ENCODE measurements at places on chromosomes 6 and 20.
A peak's percentile ranks its signal among the peaks of the same experiment; 100 is the strongest.

DNA sequence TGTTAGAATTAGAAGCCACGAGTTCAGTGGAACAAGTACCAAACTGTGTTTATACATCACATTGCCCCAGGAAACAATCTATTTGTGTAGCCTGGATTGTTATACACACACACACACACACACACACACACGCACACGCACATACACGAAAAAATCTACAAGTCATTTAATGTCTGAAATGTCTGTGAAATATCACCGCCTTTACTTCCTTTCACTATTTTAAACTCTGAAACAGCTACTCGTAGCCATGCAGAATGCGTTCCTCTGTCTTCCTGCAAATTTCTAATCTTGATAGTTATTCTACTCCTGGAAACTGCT is 84.4 kb upstream of the SCAF8 start:
- no peak overlapping the region for H3K27ac ChIP-seq
- H3K36me3 ChIP-seq = no peaks in the 10 kb centered on the region
- H3K4me1 ChIP-seq = no peaks in the 10 kb centered on the region
- no peak overlapping the region for H3K4me3 ChIP-seq

GRCh38 chr6:33783781-33784520 is 5.0 kb downstream of the LEMD2 start:
- peaks cover 19% of the 10 kb centered on the region for H3K4me1 ChIP-seq
- no peak overlapping the region for H3K27ac ChIP-seq
- H3K27me3 ChIP-seq = no peaks in the 10 kb centered on the region
- H3K4me3 ChIP-seq = no peak overlapping the region

- no peak overlapping the region for H3K27ac ChIP-seq
- no peak for DNase-seq
- H3K36me3 ChIP-seq = no peaks in the 10 kb centered on the region
- H3K4me3 ChIP-seq = no peak overlapping the region
Measured at GRCh38 chr20:22338140-22338708, 246.1 kb downstream of the FOXA2 start.

- no peaks in the 10 kb centered on the region for H3K27me3 ChIP-seq
- H3K36me3 ChIP-seq = no peaks in the 10 kb centered on the region
- H3K4me1 ChIP-seq = no peaks in the 10 kb centered on the region
- no peak for DNase-seq
Measured at GRCh38 chr6:21457647-21458046, 135.9 kb upstream of the SOX4 start.

DNA sequence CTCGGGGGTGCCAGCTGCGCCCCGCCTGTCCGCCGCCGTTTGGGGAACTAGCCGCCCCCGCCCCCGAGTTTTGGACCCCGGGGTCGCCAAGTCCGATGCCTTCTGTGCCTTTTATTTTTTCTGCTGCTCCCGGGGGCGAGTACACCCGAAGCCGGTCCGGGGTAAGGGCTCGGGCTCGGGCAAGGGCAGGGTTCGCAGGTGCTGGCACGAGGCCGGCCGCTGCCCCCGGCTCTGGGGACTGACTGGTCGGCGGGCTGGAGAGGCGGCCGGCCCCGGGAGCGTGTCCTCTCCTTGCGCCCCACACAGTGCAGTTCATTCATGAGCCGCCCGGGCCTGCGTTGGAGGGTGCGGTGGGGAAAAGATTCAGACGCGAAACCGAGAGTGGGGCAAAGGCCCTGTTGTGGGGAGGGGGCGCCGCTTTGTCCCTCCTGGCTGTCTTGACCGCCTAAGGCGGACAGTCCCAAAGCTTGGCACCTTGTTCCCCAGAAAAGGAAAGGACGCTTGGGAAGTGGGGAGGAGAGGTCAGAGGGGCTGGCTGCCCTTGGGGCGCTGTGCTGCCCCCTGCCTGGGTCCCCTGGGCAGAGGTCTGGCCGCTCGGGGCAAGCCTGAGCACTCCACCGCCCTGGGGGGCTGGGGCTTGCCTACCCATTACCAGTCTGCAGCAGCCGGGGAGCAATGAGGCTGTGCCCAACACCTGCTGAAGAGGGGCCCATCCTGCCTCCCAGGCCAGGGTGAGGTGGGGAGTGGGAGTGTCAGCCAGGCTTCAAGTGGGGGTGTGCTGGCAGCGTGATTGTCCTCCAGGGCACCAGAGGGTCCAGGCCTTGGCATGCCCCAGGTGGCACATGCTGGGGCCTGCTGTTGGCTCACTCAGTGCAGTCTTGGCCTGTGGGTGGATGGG is 915 bp downstream of the TMEM63B start:
- H3K27ac ChIP-seq = no peak overlapping the region
- H3K27me3 ChIP-seq = no peaks in the 10 kb centered on the region
- no peak for DNase-seq
- H3K4me3 ChIP-seq = peak overlapping the region; percentile 78
- no peaks in the 10 kb centered on the region for H3K36me3 ChIP-seq

DNA sequence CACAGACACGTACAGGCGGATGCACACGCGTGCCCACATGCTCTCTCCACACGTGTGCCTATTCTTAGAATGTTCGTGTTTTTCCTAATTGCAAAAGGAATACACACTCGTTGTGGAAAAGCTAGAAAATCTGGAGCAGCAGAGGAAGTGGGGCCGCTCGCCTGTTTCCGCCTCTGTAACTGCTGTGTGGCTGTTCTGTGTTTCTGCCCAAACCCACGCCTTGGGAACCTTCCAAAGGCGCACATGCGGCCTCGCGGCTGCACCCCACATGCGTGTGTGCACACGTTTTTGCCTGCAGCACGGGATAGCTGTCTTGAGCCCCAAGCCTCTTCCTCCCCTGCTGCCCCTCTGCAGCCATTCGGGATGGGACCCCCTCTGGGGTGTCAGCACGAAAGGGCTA is 12.2 kb downstream of the SLC17A9 start:
- H3K27ac ChIP-seq = no peak overlapping the region
- H3K4me1 ChIP-seq = no peaks in the 10 kb centered on the region
- peaks cover 20% of the 10 kb centered on the region for H3K36me3 ChIP-seq
- no peak overlapping the region for H3K4me3 ChIP-seq

DNA sequence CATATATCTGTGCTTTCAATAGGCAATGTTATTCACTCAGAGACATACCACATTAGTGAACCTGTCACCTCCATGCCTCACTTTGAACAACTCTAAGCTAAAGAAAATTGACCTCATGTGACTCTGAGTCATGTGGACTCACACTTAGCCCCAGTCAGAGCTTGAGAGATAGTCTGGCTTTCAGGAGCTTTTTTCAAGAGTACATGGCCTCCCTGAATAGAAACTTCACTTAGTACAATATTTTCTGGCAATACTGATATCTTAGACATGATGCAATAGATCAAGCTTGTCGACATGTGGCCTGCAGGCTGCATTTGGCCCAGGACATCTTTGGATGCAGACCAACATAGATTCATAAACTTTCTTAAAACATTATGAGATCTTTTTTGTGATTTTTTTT is 8.5 kb downstream of the SPTLC3 start:
- no peaks in the 10 kb centered on the region for H3K27me3 ChIP-seq
- no peak overlapping the region for H3K27ac ChIP-seq
- no peaks in the 10 kb centered on the region for H3K4me1 ChIP-seq
- no peak for DNase-seq
- no peak overlapping the region for H3K4me3 ChIP-seq

DNA sequence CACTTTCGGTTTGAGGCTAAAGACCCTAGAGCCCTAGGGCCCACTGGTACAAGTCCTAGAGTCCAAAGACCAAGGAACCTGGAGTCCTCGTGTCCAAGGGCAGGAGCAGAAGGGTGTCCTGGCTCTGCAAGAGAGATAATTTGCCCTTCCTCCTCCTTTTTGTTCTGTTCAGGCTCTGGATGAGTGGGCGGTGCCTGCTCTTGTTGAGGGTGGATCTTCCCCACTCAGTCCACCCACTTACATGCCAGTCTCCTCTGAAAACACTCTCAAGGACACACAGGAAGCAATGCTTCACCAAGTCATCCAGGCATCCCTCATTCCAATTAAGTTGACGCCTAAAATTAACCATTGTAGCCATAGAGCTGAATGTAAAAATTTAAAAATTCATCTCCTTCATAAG is 102.1 kb downstream of the UST start:
- H3K27me3 ChIP-seq = no peaks in the 10 kb centered on the region
- H3K36me3 ChIP-seq = no peaks in the 10 kb centered on the region
- no peak for DNase-seq

GRCh38 chr6:56959094-56959493 is 4.2 kb downstream of the BEND6 start:
- H3K27me3 ChIP-seq = no peaks in the 10 kb centered on the region
- H3K4me1 ChIP-seq = no peaks in the 10 kb centered on the region
- H3K36me3 ChIP-seq = no peaks in the 10 kb centered on the region
- H3K4me3 ChIP-seq = no peak overlapping the region
- H3K27ac ChIP-seq = no peak overlapping the region
- DNase-seq = no peak

DNA sequence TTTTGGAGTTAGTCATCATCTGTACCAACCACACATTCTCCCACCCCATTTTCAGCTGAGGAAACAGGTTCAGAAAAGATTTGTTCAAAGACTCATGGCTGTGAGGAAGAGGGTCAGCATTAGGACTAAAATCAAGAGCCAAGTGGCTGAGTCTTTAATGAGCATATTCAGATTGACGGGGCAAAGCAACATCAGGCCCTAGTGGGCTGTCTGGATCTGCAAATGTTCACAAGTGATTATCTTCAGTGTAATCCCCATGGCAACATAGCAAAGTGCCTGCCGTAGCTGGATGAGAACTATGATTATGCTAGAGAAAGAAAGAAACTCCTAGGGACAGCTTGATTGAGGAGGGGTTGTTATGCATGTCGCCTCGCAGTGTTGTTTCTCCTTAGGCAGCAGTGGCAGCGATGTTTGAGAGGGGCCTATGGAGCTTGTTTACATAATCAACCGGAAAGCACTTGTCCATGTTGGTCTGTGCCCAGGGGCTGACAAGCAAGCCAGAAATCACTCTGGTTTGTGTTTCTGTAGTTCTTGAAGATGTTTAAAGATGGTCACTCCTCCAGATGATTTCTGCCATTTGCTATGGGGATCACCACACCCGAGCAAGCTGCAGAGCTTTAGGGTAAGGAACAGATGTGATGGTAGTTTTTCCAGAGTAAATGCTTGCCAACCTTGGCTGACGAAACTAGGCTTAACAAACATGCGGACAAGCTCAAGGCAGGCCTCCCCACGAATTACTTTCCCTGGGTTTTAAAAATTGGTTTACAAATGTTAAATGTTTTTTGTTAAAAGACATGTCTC is 124.3 kb upstream of the MLIP start:
- H3K27me3 ChIP-seq = no peaks in the 10 kb centered on the region
- DNase-seq = no peak
- no peaks in the 10 kb centered on the region for H3K36me3 ChIP-seq

- H3K4me1 ChIP-seq = no peaks in the 10 kb centered on the region
- H3K4me3 ChIP-seq = no peak overlapping the region
- no peak overlapping the region for H3K27ac ChIP-seq
- no peak for DNase-seq
- H3K36me3 ChIP-seq = no peaks in the 10 kb centered on the region
Measured at GRCh38 chr6:4635666-4636065, 140.5 kb upstream of the CDYL start.

DNA sequence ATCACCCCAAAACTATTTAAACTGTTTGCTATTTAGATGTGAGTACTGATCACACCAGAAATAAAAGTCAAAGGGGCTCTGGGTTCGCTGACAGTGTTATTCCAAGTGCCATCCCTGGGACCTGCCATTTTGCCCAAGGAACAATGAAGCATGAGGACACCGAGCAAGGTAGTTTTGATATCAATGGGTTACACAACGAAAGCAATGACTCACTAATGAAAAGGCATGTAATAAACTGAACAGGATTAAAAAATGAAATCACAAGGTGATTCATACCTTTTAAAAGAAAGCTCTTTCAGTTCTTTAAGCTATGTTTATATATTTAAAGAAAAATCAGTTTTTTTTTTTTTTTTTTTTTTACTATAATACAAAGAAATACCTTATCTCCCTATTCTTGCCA is 102.0 kb downstream of the HS3ST5 start:
- no peak overlapping the region for H3K27ac ChIP-seq
- H3K4me3 ChIP-seq = no peak overlapping the region
- H3K27me3 ChIP-seq = no peaks in the 10 kb centered on the region
- H3K36me3 ChIP-seq = no peaks in the 10 kb centered on the region

GRCh38 chr6:137878029-137878428 is 11.0 kb downstream of the TNFAIP3 start:
- H3K27me3 ChIP-seq = no peaks in the 10 kb centered on the region
- DNase-seq = no peak
- peaks cover 6% of the 10 kb centered on the region for H3K36me3 ChIP-seq
- no peak overlapping the region for H3K4me3 ChIP-seq
- H3K27ac ChIP-seq = no peak overlapping the region
- no peaks in the 10 kb centered on the region for H3K4me1 ChIP-seq

- H3K27ac ChIP-seq = no peak overlapping the region
- H3K36me3 ChIP-seq = peaks cover 37% of the 10 kb centered on the region
- H3K4me3 ChIP-seq = no peak overlapping the region
- no peak for DNase-seq
- no peaks in the 10 kb centered on the region for H3K27me3 ChIP-seq
Measured at GRCh38 chr6:35471836-35472345, 3.7 kb downstream of the RPL10A start.

GRCh38 chr6:45901767-45902650 is 113.7 kb downstream of the CLIC5 start:
- no peak overlapping the region for H3K27ac ChIP-seq
- DNase-seq = no peak
- no peaks in the 10 kb centered on the region for H3K36me3 ChIP-seq
- no peaks in the 10 kb centered on the region for H3K27me3 ChIP-seq

GRCh38 chr6:151101816-151102694 is 137.7 kb upstream of the AKAP12 start:
- no peaks in the 10 kb centered on the region for H3K4me1 ChIP-seq
- no peaks in the 10 kb centered on the region for H3K27me3 ChIP-seq
- DNase-seq = no peak
- no peaks in the 10 kb centered on the region for H3K36me3 ChIP-seq
- no peak overlapping the region for H3K27ac ChIP-seq

DNA sequence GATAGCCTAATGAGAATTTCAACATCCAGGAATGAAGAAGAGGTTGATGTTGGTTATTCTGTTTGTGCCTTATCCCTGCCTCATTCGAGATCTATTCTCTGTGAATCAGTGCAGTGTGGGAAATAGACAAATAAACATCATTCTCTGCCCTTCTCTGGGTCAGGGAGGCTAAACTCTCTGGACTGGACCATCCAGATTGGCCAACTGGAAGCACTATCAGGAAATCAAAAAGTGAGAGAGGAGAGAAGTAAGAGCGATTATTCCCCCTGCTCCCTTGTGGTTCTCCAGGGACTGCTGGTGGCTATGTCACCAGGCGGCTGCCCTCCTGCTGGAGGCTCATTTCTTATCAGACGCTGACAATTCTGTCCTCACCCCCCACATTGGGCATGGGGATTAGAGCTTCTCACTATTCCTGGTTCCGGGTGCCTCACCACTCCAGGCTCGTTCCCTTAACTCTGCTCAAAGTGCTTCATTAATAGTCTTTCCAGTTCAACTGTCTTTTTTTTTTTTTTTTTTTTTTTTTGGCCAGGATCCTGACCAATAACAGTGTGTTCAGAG is 201.7 kb upstream of the RREB1 start:
- no peaks in the 10 kb centered on the region for H3K36me3 ChIP-seq
- no peak overlapping the region for H3K4me3 ChIP-seq
- DNase-seq = no peak
- H3K27ac ChIP-seq = no peak overlapping the region
- no peaks in the 10 kb centered on the region for H3K4me1 ChIP-seq
